Ovary (tissue), 10 donors: ENCODE measurements at places on chromosomes 13 and 19. TPM values are rescaled to one million over a fixed set of nuclear protein-coding genes. Genes with fewer than 3 reads are reported as not detected.

DNM2 gene
- polyA plus RNA-seq = 53.7 TPM

- DNase-seq = no peak
These were observed 19.2 kb downstream of the GPX4 start for GRCh38 chr19:1122972-1123363.

ZSCAN5A gene
- polyA plus RNA-seq = 4.6 TPM

LGALS7B gene
- not detected for polyA plus RNA-seq

ZNF544 gene
- 16.8 TPM for polyA plus RNA-seq

GRIN3B gene
- not detected for polyA plus RNA-seq
